ENCODE measurements at places on chromosomes 4 and X. TPM values are rescaled to one million over a fixed set of nuclear protein-coding genes. Genes with fewer than 3 reads are reported as not detected.

DNA sequence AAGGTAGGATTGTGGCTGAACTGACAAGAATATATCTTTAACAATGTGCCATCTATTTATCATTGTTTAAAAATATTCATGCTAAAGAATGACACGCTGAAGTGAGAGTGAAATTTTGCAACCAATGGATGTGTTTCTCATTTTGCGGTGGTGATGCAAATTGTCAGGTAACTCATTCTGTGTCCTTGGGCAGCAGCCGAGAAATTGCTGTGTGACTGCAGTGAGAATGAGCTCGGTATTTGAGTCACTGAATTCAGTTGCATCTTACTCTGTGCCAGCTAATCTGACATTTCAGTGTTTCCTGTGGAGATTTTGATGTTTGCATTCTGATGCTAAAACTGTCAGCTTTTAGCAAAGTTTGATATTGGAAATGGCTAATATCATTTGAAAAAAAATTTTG is 28.1 kb downstream of the MCUB start:
- no peak for DNase-seq
- no peak overlapping the region for H3K4me3 ChIP-seq
- H3K36me3 ChIP-seq: no peaks in the 10 kb centered on the region
- H3K4me1 ChIP-seq: no peaks in the 10 kb centered on the region
- no peak overlapping the region for H3K27ac ChIP-seq

- H3K27ac ChIP-seq: no peak overlapping the region
- H3K4me3 ChIP-seq: no peak overlapping the region
- DNase-seq: no peak
- H3K4me1 ChIP-seq: no peaks in the 10 kb centered on the region
- no peaks in the 10 kb centered on the region for H3K27me3 ChIP-seq
These were observed 52.7 kb downstream of the STARD8 start for GRCh38 chrX:68699960-68700746.

DNA sequence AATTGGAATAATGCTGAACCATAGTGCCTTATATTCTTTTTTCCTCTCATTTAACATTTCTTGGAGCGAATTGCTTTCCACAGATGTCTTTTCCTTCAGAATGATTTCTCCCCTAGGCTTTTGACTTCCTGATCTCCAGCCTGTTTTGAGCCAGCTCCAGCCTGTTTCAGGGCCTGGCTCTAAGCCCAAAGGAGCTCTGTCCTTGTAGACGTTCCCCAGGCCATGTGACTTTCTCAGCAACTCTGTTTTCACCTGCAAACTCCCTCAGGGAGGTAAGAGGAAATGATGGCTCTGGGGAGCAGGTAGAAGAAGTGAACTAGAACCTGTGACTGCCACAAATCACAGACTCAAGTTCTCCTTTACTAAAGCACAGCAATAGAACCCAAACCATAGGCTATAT is 89.1 kb downstream of the AKAP4 start:
- no peaks in the 10 kb centered on the region for H3K36me3 ChIP-seq
- peak; percentile 73 for DNase-seq
- H3K27me3 ChIP-seq: no peaks in the 10 kb centered on the region

DNA sequence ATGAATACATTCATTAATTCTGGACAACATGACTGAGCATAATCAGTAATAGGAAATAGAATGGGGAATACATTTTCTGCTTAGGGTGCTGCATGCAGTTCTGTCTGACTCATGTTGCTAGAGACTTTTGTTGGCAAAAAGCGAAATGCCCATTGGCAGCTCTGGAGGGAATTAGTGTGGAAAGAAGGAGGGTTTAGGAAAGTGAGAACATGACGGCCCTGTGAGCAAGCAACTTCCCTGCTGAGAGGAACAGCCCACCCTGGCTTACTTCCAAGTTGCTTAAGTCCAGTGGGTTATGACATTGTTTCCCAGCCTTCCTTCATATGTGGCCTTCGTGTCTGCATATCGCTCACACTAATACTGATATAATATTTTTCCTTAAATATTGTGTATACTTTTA is 13.8 kb downstream of the MAD2L1 start:
- DNase-seq: no peak
- no peak overlapping the region for H3K4me3 ChIP-seq
- H3K27ac ChIP-seq: no peak overlapping the region
- H3K27me3 ChIP-seq: no peaks in the 10 kb centered on the region
- no peaks in the 10 kb centered on the region for H3K36me3 ChIP-seq
- peaks cover 15% of the 10 kb centered on the region for H3K4me1 ChIP-seq

- H3K27me3 ChIP-seq: no peaks in the 10 kb centered on the region
- H3K36me3 ChIP-seq: peaks cover 31% of the 10 kb centered on the region
- H3K4me3 ChIP-seq: no peak overlapping the region
- no peak for DNase-seq
- H3K4me1 ChIP-seq: peaks cover 40% of the 10 kb centered on the region
These were observed 13.5 kb downstream of the HERC3 start for GRCh38 chr4:88605736-88606135.

DNA sequence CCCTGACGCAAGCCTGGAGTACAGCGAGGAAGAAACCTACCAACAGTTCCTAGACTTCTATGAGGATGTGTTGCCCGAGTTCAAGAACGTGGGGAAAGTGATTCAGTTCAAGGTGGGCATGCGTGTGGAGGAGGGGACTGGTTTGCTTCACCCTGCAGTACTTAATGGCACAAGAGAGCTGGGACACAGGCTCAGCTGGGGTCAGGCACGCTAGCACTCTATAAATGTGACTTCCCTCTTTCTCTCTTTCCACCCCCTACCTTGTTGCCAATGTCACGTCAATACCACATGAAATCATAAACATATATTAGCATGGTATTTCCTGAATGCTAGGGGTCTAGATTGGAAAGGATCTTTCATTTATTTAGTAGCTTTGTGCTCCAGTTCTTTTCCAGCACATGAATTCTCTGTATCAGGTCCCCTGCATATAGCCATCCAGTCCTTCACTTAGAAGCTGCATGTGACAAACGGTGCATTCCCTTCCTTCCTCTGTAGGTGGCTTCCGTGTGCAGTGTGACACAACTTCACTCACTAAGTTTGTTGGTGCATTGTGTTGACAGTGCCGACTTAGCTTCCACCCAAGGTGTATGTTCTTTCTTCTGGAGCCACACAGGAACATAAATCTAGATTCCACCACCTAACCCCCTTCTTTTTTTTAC is 25.6 kb downstream of the ZRSR2 start:
- H3K4me3 ChIP-seq: no peak overlapping the region
- no peaks in the 10 kb centered on the region for H3K27me3 ChIP-seq
- no peak for DNase-seq
- H3K36me3 ChIP-seq: peaks cover 79% of the 10 kb centered on the region
- no peak overlapping the region for H3K27ac ChIP-seq

DNA sequence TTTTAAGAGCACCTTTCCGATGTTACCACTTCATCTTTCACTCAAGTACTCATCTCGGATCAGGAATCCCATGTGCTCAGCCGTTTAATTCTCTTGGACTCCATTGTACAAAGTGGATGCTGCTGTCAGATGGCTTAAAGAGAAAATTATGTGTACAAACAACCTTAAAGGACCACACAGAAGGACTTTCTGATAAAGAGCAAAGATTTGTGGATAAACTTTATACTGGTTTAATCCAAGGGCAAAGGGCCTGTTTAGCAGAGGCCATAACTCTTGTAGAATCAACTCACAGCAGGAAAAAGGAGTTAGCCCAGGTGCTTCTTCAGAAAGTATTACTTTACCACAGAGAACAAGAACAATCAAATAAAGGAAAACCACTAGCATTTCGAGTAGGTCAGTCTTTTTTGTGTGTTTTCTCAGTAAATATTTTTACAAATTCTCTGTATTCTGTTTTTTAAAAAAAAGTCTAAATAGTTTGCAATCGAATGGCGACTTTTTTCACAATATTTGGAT is 20.1 kb downstream of the MMAA start:
- H3K4me3 ChIP-seq: no peak overlapping the region
- no peaks in the 10 kb centered on the region for H3K4me1 ChIP-seq
- H3K27me3 ChIP-seq: no peaks in the 10 kb centered on the region
- no peak overlapping the region for H3K27ac ChIP-seq
- DNase-seq: no peak

DNA sequence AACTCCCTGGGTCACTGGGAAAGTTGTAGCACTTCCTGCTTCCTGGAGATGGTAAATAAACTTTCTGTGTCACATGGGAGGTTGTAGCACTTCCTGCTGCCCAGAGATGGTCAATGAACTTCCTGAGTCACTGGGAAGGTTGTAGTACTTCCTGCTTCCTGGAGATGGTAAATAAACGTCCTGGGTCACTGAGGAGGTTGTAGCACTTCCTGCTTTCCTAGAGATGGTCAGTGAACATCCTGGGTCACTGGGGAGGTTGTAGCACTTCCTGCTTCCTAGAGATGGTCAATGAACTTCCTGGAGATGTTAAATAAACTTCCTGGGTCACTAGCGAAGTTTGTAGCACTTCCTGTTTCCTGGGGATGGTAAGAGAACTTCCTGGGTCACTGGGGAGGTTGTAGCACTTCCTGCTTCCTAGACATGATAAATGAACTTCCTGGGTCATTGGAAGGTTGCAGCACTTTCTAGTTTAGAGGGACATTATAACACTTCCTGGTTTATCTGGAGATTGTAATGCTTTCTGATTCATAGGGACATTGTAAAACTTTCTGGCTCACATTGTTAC is 62.3 kb upstream of the CD99 start:
- peaks cover 24% of the 10 kb centered on the region for H3K36me3 ChIP-seq
- no peaks in the 10 kb centered on the region for H3K4me1 ChIP-seq
- no peak overlapping the region for H3K4me3 ChIP-seq
- H3K27me3 ChIP-seq: no peaks in the 10 kb centered on the region

GRCh38 chr4:83043801-83044407 is 8.9 kb downstream of the COPS4 start:
- no peaks in the 10 kb centered on the region for H3K4me1 ChIP-seq
- peaks cover 15% of the 10 kb centered on the region for H3K36me3 ChIP-seq
- no peak for DNase-seq
- H3K27me3 ChIP-seq: no peaks in the 10 kb centered on the region
- H3K27ac ChIP-seq: no peak overlapping the region
- H3K4me3 ChIP-seq: no peak overlapping the region

GRCh38 chr4:20592663-20593062 is 107.6 kb upstream of the PACRGL start:
- no peaks in the 10 kb centered on the region for H3K4me1 ChIP-seq
- peak; percentile 47 for DNase-seq
- no peak overlapping the region for H3K27ac ChIP-seq
- no peak overlapping the region for H3K4me3 ChIP-seq

GRCh38 chr4:145679991-145680455 is at the start of gene C4orf51:
C4orf51 (plus strand) TSS chr4:145680146; CDS start chr4:145680204, 58 bp downstream.
- no peak within 1 kb of the TSS for H3K4me3 ChIP-seq
- no peaks in the 10 kb centered on the region for H3K36me3 ChIP-seq
- no peaks in the 10 kb centered on the region for H3K27me3 ChIP-seq

DNA sequence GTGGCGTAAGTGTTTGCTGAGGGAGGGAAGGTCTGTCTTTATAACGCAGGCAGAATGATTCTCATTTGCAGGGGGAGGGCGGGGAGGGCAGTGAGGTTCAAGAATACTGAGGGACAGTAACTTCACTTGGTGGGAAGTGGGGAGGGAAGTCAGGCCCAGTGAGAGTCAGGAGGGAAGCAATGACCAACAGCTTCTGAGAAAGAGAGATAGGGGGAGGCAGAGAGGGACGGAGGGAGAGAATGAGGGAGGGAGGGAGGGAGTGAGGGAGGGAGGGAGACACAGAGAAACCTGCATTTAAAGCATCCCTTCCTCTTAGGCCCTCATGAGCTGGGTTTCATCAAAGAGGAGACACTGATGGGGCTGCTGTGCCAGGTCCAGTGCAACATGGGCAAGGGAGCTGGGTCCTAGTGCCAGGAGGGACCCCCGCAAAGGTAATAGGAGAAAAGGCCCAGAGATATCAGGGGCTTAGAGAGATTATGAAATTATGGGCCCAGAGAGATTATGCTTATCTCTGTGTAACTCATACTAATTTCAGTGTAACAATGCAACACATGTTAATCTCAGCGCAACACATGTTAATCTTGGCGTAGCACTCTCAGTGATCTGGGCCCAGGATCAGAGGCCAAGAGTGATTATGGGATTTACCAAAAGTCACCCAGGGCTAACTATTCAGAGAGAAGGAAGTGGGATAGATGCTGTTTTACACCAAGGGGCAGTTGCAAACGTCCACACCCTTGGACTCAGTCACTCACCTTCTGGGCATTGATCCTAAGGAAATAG is 112.1 kb downstream of the DRD5 start:
- no peak overlapping the region for H3K27ac ChIP-seq
- DNase-seq: no peak
- no peaks in the 10 kb centered on the region for H3K27me3 ChIP-seq
- no peaks in the 10 kb centered on the region for H3K4me1 ChIP-seq

- H3K4me1 ChIP-seq: no peaks in the 10 kb centered on the region
- H3K4me3 ChIP-seq: no peak overlapping the region
- H3K36me3 ChIP-seq: no peaks in the 10 kb centered on the region
- no peaks in the 10 kb centered on the region for H3K27me3 ChIP-seq
- no peak overlapping the region for H3K27ac ChIP-seq
These were observed 20.2 kb downstream of the APLN start for GRCh38 chrX:129634541-129634940.

GRCh38 chrX:5586726-5587125 is 641.9 kb downstream of the NLGN4X start:
- H3K4me3 ChIP-seq: no peak overlapping the region
- no peaks in the 10 kb centered on the region for H3K27me3 ChIP-seq
- no peak overlapping the region for H3K27ac ChIP-seq
- DNase-seq: no peak
- H3K36me3 ChIP-seq: no peaks in the 10 kb centered on the region

DNA sequence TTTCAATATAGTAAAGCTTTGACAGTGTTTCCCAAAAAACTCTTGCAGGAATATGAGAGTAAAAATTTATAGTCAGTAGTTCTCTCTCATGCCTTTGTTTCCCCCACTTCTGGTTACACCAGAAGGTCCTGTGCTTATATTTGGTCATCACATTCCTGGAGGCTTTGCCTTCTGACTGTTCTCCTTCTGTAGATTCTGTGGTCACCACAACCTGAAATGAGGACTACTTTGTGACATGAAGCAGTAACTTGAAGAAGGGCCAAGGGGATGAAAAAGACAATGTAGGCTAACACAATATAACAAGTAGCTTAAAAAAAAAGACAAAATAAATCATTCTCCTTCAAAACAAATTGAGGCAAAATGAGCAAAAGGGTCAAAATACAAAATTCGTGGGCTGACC is 366.2 kb upstream of the NR3C2 start:
- no peak for DNase-seq
- H3K4me3 ChIP-seq: no peak overlapping the region
- H3K27ac ChIP-seq: no peak overlapping the region
- no peaks in the 10 kb centered on the region for H3K27me3 ChIP-seq
- H3K36me3 ChIP-seq: no peaks in the 10 kb centered on the region
- H3K4me1 ChIP-seq: no peaks in the 10 kb centered on the region

- H3K27me3 ChIP-seq: no peaks in the 10 kb centered on the region
- H3K36me3 ChIP-seq: no peaks in the 10 kb centered on the region
- H3K27ac ChIP-seq: no peak overlapping the region
These were observed 49.5 kb downstream of the SUPT20HL2 start for GRCh38 chrX:24264383-24264782.

- no peaks in the 10 kb centered on the region for H3K36me3 ChIP-seq
- H3K4me3 ChIP-seq: no peak overlapping the region
- no peak for DNase-seq
- no peaks in the 10 kb centered on the region for H3K4me1 ChIP-seq
- H3K27me3 ChIP-seq: no peaks in the 10 kb centered on the region
- H3K27ac ChIP-seq: no peak overlapping the region
These were observed 58.5 kb downstream of the HAUS3 start for GRCh38 chr4:2183394-2183793.

NUDT11 gene
- total RNA-seq: not detected

LIMCH1 gene
- total RNA-seq: 37.1 TPM

GLRB gene
- total RNA-seq: 5.3 TPM

ADH7 gene
- 4.1 TPM for total RNA-seq

ADGRG2 gene
- 8.2 TPM for total RNA-seq

GBA3 gene
- not detected for total RNA-seq

TIGD2 gene
- 10.5 TPM for total RNA-seq

NALF2 gene
- total RNA-seq: 1.3 TPM

CENPVL1 gene
- total RNA-seq: not detected

CA5B gene
- total RNA-seq: 102 TPM

Data from stomach (tissue), 19 donors.